Neural crest cell (in vitro differentiated cells): ENCODE measurements at places on chromosomes 3 and 15.
A peak's percentile ranks its signal among the peaks of the same experiment; 100 is the strongest.

GRCh38 chr3:10445561-10446175 is 59.7 kb downstream of the ATP2B2 start:
- DNase-seq, result no peak

- peak; percentile 16 for DNase-seq
These were observed 95.0 kb downstream of the ATG7 start for GRCh38 chr3:11367143-11367693.

GRCh38 chr15:77985031-77985930 is 92.2 kb downstream of the TBC1D2B start:
- no peak for DNase-seq

DNA sequence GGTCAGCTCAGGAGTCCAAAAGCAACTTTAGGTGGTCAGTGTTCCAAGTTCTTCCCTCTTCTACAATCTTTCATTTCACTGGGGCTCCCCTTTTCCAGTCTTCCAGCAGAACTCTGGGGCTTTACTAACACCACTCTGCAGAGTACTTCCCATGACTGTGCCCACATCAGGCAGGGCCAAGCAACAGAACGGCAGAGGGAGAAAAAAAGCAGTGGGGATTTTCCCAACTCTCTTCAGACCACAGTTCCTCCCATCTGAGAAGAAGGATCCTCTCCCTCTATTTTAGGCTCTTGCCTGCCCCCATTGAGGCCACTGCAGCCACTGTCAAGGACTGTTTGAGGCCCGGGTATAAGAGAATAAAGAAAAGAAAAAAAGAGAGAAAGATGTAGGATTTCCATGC is 70.7 kb downstream of the TTBK2 start:
- DNase-seq, result no peak

GRCh38 chr3:119862616-119863015 is 80.7 kb downstream of the NR1I2 start:
- DNase-seq, result no peak

GRCh38 chr3:80767604-80768003 is 993.8 kb downstream of the GBE1 start:
- no peak for DNase-seq

- no peak for DNase-seq
These were observed 13.8 kb upstream of the TMC3 start for GRCh38 chr15:81387621-81388435.

- DNase-seq, result no peak
These were observed 276.3 kb upstream of the DNAJC19 start for GRCh38 chr3:181265750-181266333.

GRCh38 chr3:192224634-192225155 is 502.6 kb downstream of the FGF12 start:
- no peak for DNase-seq

GRCh38 chr3:141302364-141303141 is 65.8 kb upstream of the ZBTB38 start:
- no peak for DNase-seq

DNA sequence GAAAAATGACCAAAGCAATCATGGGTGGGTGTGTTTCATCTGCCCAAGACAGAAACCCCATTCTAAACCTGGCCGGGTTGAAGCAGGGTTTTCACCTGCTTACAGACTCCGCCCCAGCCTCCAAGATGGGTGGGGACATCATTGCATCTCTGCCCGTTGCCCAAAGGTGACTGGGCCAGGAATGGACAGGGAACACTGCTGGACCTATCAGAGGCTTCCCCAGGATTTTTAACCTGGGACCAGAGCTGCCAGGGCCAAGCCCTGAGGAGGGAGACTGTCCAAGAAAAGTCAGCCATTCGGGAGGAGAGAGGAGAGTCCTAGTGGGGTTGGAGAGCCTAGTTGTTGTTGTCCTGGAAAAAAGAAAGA is 109.7 kb upstream of the ALDH1A3 start:
- DNase-seq, result no peak

GRCh38 chr3:138625707-138626365 is 17.3 kb downstream of the FAIM start:
- no peak for DNase-seq

DNA sequence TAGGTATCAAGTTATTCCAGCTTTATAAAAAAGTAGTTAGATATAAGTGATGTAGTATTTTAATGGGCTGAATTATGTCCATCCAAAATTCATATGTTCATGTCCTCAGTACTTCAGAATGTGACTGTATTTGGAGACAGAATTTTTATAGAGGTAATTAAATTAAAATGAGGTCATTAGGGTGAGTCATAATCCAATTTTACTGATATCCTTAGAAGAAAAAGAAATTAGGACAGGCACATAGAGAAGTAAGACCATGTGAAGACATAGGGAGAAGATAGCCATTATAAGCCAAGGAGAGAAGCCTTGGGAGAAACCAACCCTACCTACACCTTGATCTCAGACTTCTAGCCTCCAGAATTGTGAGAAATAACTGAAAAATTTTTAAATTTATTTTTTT is 30.3 kb downstream of the RAP2B start:
- no peak for DNase-seq

DNA sequence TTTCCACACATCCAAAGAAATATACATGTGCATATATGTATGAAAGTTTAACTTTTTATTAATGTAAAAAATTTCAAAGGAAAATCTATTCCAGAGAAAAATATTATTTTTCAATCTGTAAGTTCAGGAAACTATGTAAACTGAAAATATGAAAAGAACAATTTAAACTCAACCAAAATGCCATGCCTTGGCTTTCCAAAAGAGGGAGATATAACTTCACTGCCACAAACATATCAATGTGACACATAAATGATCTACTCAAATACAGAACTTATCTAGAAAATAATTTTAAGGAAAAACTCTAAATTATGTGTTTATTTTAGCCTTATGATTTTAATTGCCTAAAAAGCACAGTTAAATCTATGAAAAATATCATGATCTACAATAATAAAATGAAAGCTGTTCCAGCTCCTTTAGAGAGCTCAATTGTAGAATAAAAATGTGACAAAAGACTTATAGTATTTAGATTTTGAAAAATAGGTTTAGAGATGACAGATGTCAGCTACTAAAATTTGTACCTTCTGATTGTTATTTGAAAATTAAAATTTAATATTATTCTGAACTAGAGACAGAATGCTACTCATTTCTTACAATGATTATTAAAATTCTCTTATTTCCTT is 94.8 kb downstream of the GBE1 start:
- no peak for DNase-seq

DNA sequence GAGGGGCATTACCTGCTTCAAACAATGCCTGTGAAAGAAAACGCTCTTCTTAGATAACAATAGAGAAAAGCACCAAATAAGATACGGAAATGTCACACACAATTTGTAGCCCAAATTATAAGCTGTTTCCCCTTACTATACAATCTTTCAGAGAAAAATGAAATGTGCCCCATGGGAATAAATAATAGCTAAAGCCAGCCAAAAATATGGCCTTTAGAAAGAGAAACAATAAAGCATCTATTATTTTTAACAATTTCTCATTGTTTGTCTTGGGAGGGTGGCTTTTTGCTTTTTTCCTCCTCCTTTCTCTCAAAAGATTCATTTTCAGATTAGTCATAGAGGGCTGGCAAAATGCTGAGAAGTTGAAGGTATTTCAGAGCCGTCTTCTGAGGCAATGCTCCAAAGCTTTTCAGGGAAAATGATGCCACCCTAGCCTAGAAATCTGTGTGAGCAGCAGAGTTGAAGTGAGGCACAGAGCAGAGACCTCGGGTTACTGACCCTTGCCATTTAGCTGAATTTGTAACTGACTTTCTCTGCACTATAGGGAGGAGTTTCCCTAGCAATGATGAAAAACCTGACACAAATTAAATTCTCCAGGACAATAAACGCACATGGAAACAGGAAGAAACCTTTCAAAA is 86.3 kb upstream of the PRICKLE2 start:
- no peak for DNase-seq

DNA sequence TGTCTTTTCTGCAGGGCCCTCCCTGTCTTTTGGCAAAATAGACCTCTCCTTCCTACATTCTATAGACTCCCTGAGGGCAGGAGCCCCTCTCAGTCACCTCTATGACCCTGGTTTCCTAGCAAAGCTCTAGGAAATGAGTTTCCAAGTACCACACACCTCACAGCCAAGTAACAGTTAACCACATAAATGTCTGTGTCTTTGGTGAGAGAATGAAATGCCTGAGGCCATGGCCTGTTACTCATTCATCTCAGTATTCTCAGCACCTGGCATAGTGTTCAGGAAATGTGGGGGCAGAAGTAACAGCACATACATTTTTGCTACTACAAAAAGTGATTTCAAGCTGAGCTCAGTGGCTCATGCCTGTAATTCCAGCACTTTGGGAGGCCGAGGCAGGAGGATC is 21.0 kb downstream of the RFT1 start:
- DNase-seq, result no peak

GRCh38 chr3:113794526-113794925 is 44.1 kb upstream of the GRAMD1C start:
- no peak for DNase-seq

GRCh38 chr15:88674661-88675060 is 35.8 kb downstream of the ISG20 start:
- no peak for DNase-seq

- DNase-seq, result no peak
These were observed 11.1 kb downstream of the RUVBL1 start for GRCh38 chr3:128112357-128112968.

DNA sequence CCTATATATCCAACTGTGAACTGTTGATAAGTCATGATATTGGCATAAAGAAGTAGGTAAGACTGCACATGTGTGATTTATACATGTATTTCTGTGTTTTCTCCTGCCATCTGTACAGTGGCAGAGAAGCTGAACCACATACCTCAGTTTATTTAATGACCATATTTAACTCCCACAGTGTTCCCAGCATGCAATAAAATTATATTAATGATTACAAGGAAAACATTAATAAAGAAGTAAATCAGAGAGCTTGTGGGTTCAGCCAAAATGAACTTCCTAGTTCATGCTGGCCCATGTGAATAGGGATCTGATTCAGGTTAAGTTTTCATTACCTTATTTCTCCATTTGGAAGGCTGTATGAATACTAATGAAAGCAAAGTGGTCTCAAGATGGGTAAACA is 439.2 kb downstream of the CNTN6 start:
- no peak for DNase-seq

GRCh38 chr3:178195824-178196223 is 340.4 kb upstream of the KCNMB2 start:
- DNase-seq, result no peak

GRCh38 chr3:18901571-18901970 is 246.7 kb upstream of the KCNH8 start:
- DNase-seq, result no peak

DNA sequence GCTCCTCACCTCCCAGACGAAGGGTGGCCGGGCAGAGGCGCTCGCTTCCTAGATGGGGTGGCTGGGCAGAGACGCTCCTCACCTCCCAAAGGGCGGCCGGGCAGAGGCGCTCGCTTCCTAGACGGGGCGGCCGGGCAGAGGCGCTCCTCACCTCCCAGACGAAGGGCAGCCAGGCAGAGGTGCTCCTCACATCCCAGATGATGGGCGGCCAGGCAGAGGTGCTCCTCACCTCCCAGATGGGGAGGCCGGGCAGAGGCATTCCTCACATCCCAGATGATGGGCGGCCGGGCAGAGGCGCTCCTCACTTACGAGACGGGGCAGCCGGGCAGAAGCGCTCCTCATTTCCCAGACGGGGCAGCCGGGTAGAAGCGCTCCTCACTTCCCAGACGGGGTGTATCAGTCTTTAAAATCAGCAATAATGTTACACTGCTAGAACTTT is 19.4 kb upstream of the CCNL1 start:
- DNase-seq, result no peak

DNA sequence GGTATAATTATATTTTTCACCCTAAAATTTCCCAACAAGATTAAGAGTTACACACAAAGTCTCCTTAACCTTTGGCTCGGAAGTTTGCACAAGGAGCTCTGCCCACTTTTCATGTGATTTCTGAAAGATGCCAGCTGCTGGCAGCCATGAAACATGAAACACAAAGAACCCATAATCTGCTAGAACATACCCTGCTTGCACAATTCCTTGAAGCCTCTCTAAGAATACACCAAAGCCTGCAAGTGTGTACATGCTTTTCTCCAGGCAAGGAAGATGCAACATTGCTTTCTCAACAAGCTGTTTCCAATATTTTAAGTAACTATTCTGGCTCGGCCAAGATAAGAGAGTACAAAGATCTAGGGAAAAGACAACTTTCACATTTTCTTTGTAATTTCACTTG is 182.0 kb upstream of the WNT5A start:
- no peak for DNase-seq

GRCh38 chr3:70476174-70476573 is 163.7 kb upstream of the MDFIC2 start:
- DNase-seq, result no peak
